ENCODE measurements at places on chromosomes 4 and X.

- no peak for DNase-seq
These were observed 318.6 kb downstream of the NAF1 start for GRCh38 chr4:162847945-162848549.

- peak; percentile 36 for DNase-seq
These were observed 132.6 kb downstream of the IL15 start for GRCh38 chr4:141768954-141769353.

DNA sequence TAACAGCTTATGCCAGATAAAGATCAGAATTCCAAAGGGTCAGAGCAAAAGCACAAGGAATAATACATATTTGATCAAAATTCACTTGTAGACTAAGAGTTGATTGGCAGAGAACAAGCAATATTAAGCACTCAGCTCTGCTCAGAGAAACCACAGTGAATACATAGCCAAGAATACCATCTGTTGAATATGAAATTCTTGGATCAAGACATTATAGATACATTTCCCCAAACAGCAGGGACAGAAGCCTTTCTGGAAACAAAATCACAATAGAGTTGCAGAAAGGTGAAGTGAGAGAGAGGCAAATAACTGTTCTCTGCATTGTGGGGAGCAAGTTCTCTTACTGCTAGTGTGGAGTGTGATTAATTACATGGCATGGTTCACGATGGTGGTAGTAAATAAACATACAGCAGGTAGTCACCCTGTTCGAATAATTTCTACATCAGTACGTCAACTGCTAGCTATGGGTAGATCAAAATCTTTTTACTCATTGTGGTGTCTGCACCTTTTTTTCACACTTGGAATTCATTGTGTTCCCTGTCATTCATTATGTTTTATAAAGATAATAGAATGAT, 366.7 kb downstream of the PCDH7 start:
- no peak for DNase-seq

GRCh38 chrX:45011131-45011530, 138.1 kb downstream of the KDM6A start:
- DNase-seq: peak; percentile 34

- DNase-seq: no peak
These were observed 115.3 kb downstream of the ATP8A1 start for GRCh38 chr4:42541647-42542046.

DNA sequence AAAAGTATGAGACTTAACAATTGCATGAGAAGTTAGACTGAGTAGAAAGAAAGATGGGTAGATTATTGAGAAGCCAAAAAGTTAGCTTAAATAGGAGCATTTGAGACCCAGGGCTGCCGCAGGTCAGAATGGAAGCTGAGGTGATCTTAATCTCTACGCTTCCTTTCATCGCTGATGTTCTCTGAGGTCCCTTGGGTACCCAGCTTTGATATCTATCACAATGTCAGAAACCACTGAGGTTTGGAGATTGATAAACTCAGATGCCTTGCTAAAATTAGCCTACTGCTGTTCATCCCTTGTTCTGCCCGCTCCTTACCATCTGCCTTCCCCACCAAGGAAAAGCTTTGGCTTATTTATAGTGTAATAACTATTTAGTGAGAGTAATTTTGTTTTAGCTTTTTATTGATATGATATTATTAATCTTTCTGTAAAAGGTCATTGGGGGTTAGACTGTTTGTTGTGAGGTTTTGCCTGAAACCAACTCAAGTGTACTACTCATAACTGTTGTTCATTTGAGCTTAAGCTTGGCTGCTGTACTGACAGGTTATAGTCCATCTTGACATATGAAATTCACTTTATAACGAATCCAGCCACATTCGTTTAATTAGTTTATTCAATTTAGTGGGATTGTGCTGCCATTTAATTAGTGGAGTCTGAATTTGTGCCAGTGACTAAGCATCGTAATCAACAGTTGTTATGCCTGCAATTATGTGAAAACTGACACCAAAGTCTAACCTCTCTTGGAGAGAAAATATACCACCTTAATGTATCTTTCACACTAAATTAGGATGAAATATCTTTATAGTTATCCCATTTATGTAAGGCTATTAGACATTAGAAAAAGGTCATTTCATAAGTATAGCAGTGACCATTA, 15.1 kb downstream of the MCUB start:
- DNase-seq: no peak

DNA sequence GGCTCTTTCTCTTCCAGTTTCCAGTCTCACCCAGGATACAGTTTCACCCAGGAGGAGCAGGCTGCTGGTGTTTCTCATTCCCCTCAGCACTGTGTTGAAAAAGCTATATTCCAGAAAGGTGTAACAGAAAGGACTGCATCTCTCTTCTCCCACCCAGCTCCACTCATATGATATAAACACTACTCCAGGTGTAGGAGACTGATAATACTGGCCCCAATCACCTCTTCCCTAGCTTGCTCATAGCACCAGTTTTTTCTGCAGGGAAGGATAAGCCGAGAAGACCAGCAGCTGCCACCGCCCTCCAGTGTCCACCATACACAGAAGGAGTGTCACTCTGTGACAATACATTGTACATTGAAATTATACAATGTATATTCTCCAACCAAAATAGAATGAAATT, 105.5 kb upstream of the STK26 start:
- DNase-seq: no peak

DNA sequence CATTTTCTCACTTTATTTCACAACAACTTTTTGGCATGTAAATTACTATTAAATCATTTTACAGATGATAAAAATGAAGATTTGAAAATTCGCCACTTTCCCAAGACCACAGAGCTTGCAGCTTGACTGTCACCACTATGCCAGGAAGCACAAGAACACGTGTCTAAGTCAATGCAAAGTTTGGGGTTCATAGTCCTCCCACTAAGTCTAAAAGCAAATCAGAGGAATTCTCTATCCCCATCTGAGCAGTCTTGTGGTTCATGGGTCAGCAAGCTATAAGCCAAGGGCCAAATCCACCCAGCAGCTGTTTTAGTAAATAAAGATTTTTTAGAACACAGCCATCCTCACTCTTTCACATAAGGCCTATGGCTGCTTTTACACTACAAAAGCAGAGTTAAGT, 833.3 kb upstream of the INTU start:
- no peak for DNase-seq

GRCh38 chr4:27685947-27686346, 825.3 kb downstream of the STIM2 start:
- no peak for DNase-seq

DNA sequence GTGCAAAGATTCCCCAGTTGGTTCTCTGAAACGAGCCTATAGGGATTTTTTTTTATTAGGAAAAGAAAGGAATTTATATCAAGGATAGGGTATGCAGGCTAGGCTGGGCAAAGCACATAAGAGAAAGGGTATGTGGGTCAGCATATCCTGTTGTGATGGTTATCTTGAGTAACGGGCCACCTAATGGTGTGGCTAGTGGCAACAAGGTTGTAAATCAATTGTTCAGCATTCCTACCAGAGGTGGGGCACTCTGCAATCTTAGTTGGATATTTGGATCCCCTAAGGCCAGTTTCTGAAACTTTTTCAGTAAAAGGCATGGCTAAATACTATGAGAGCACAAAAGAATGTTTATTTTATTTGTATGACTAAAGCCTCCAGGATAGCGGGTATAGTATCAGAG, 42.7 kb downstream of the DCAF12L1 start:
- DNase-seq: no peak

GRCh38 chr4:169601016-169601771, 11.2 kb downstream of the NEK1 start:
- DNase-seq: no peak

GRCh38 chrX:11309220-11309619, 16.0 kb downstream of the AMELX start:
- DNase-seq: no peak

DNA sequence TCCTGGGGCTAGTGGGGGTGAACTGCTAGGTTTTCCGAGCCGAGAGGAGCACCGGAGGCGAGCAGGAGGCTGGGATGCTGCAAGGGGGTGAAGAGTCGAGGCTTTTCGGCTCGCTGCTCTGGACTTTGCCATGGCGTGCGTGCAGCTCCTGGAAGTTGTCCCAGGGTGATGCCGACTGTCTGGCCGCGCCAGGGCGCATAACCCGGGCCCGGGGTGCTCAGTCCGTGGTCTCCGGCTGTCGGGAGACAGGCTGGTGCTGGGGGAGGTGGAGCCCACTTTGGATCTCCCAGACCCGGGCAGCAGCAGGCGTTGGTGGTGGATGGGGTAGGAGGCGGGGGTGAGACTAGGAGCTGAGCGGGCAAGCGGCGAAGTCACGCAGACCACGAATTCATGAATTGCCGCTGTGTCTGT, 793 bp downstream of the GRIA3 start:
- DNase-seq: no peak

- no peak for DNase-seq
These were observed 748.6 kb downstream of the STPG2 start for GRCh38 chr4:97394653-97395052.

- no peak for DNase-seq
These were observed 115.0 kb upstream of the SHISA3 start for GRCh38 chr4:42282081-42282901.

- no peak for DNase-seq
These were observed 5.9 kb downstream of the TIMP1 start for GRCh38 chrX:47587906-47588735.

GRCh38 chr4:185096032-185096653, 46.9 kb upstream of the SLC25A4 start:
- no peak for DNase-seq

GRCh38 chr4:138327338-138327737, 85.2 kb upstream of the SLC7A11 start:
- no peak for DNase-seq

- no peak for DNase-seq
These were observed 44.3 kb upstream of the ARHGAP24 start for GRCh38 chr4:85430697-85431096.

GRCh38 chrX:148629434-148629833, 129.0 kb downstream of the AFF2 start:
- no peak for DNase-seq

GRCh38 chr4:152321398-152321797, 214.5 kb downstream of the FBXW7 start:
- DNase-seq: no peak

GRCh38 chr4:20641976-20642375, 58.3 kb upstream of the PACRGL start:
- no peak for DNase-seq

- DNase-seq: no peak
These were observed 775.3 kb upstream of the HS3ST1 start for GRCh38 chr4:12203945-12204344.

- no peak for DNase-seq
These were observed 284.7 kb downstream of the CAMK2D start for GRCh38 chr4:113476800-113477199.

GRCh38 chr4:126267689-126268088, 952.9 kb downstream of the FAT4 start:
- DNase-seq: no peak

GRCh38 chr4:111631215-111631999, 513.8 kb upstream of the FAM241A start:
- DNase-seq: no peak

GRCh38 chrX:107676559-107677378, 48.5 kb downstream of the PRPS1 start:
- peak; percentile 71 for DNase-seq

DNA sequence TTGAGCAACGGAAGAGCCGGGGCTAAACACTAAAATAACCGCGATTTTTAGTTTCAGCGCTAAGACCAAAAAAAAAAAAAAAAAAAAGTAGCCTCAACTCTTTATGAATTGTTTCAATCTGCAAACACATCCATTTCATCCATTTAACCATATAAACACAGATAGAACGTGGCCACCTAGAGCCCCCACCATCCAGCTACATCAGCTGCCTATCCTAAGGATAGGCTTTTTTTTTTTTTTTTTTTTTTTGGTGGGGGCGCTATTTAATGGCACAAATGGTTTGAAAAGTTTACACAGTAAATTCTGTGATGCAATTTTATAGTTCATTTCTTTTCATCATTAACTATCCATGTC, 492 bp upstream of the HDAC8 start:
- DNase-seq: no peak

GRCh38 chr4:172683021-172683420, 485.6 kb upstream of the GALNT7 start:
- DNase-seq: no peak

DNA sequence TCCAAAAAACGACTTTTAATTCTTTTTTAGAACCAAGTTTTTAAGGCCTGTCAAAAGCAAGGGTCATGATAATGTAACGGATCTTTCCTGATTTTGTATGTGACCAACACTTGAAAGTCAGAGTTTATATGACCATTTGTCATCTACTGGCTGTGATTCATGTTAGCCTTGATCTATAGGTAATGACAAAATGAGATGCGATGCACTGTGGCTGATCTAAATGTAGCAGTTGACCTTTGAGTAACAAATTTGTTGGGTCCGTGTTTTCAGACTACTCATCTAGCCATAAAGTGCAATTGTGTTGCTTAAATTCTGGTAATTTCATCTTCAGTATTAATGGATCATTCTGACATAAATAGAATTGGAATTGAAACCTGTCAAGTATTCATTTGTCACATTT, 202.5 kb downstream of the PCDH7 start:
- DNase-seq: no peak

- no peak for DNase-seq
These were observed 163.3 kb upstream of the RASGEF1B start for GRCh38 chr4:81634766-81635549.

DNA sequence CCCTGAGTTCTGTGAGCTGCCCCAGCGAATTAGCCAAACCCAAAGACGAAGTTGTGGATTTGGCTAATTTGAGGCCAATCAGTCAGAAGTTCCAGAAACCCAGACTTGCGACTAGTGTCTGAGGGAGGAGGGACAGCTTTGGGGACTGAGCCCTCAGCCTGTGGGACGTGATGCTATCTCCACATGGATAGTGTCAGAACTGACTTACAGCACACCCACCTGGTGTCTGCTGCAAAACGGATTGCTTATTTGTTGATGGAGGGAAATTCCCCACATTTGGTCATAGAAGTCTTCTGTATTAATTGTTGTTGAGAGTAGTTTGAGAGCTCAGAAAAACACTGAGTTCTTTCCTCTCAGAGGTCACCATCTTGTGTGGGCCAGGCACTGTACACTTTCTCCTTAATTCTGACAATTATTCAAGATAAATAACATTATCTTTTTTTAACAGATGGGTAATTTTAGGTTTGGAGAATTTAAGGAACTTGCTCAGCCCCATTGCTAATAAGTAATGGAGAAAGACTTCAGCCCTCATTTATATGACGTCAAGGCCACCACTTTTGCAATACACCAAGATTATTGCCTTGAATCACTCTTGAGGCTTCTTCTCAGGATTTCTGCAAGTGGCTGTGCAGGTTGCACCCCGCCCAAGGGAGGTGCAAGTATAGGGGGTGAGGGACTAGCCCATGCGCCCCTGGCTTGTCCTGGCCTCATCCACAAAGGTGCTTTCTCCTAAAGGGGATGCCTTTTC, 16.7 kb downstream of the CLRN2 start:
- DNase-seq: no peak

DNA sequence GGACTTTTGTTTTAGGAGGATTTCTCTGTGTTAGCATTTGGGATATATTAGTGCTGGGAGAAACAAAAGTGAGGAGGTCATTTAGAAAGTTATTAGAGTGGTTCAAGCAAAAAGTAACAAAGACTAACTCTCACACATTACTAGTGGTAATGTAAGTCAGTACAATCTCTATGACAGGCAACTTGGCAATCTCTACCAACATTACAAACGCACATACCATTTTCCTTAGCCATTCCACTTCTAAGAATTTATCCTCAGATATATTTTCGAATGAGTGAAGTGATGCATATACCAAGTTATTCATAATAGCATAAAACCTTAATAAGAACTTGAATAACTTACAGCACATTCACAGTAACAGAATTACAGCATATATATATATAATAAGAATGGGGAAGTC, 146.2 kb downstream of the PRSS12 start:
- DNase-seq: peak; percentile 16

GRCh38 chr4:47271291-47271690, 192.2 kb downstream of the COMMD8 start:
- DNase-seq: no peak
